HCT116 (cell line): ENCODE measurements at places on chromosomes 6 and 20. TPM values are rescaled to one million over a fixed set of nuclear protein-coding genes. Genes with fewer than 3 reads are reported as not detected.

Gene LRRN4
- 0.10 TPM for total RNA-seq

Gene PERP
- total RNA-seq: 85.9 TPM

Gene IRAK1BP1
- total RNA-seq: 5.4 TPM

Gene PTCHD4
- total RNA-seq: 1.1 TPM

Gene TMC2
- not detected for total RNA-seq

Gene TCP11
- not detected for total RNA-seq

Gene WFDC12
- total RNA-seq: not detected

Gene SLC26A8
- total RNA-seq: not detected
